ENCODE measurements at places on chromosomes 2 and 18.
A peak's percentile ranks its signal among the peaks of the same experiment; 100 is the strongest.

- DNase-seq = no peak
Measured at GRCh38 chr2:23323917-23324680, 60.9 kb upstream of the KLHL29 start.

- DNase-seq = no peak
Measured at GRCh38 chr2:48397281-48397680, 132.7 kb upstream of the STON1 start.

GRCh38 chr2:119179202-119179601 is 20.7 kb upstream of the C1QL2 start:
- DNase-seq = peak; percentile 65

DNA sequence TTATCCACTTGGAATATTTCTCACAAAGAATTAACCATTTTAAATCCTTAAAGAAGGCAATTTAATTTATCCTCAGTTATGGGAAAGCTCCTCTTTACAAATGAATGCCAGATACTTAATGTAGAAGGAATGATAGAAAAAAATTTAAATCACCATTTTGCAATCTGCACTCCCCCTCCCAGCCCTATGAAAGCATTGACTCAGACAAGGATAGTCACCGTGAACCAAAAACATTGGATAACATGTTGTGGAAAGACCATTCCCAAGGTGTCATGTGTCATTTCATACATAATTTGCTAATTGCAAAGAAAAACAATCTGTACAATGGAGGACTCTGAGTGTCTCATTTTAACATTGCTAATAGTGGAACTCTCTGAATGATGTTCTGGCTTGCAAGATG is 421.0 kb downstream of the TXNL1 start:
- DNase-seq = no peak

DNA sequence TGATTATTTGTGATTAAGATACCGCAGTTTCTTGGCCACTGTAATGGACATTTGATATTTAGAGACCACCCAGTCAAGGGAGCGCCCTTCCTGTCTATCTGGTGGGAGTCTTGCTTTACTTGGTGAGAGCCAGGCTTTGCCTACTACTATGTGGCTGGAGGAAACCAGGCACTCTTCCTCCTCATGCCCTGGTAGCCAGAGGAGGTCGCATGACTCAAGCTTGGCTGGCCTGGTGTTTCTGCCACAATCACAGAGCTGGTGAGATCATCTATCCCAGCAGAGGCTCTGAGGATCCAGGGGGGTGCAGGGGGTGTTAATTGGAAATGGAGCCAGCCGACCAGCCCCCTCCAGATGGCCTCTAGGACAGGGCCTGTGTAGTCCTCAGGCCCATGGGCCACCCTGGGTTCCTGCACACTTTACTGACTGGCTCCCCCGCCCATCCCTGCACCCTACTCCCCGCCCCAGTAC is 46.8 kb upstream of the BIN1 start:
- DNase-seq = peak; percentile 95

GRCh38 chr2:191038241-191038725 is 24.3 kb upstream of the STAT1 start:
- DNase-seq = peak; percentile 52

- DNase-seq = peak; percentile 45
Measured at GRCh38 chr2:135257383-135258090, 205.4 kb downstream of the RAB3GAP1 start.

GRCh38 chr2:236793023-236794011 is 223.7 kb downstream of the ACKR3 start:
- DNase-seq = no peak

GRCh38 chr2:68258851-68259250 is 6.5 kb upstream of the PPP3R1 start:
- peak; percentile 26 for DNase-seq

- DNase-seq = peak; percentile 13
Measured at GRCh38 chr2:148721520-148721931, 77.0 kb downstream of the EPC2 start.

DNA sequence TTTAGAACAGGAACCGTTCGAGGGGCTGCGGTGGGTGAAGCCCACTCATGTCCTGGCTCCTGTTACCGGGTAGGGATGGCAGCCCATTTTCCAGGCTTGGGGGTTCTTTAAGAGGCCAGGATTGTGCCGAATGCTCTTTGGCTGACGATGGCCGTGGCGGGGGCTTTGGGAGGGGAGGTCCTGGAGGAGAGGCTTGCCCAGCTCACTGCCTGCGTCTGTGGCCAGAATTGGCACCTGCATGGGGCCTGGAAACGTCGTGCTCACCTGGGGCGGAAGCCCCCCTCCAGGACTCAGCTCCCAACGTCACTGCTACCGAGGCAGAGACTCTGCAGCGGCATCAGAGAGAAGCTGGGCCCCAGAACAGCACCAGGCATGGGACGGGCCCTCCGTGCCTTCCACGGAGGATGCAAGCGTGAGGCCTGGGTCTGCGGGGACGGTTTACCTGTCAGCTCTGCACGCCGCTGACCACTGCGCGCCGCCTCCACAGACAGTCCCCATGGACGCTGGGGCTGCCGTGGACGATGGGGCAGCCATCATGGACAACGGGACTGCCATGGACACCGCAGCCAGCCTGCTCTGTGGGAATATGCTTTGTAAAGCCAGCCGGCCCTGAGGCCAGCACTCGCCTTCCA is 82.9 kb downstream of the NFATC1 start:
- DNase-seq = no peak

- DNase-seq = no peak
Measured at GRCh38 chr18:59142274-59142673, 2.6 kb downstream of the SEC11C start.

DNA sequence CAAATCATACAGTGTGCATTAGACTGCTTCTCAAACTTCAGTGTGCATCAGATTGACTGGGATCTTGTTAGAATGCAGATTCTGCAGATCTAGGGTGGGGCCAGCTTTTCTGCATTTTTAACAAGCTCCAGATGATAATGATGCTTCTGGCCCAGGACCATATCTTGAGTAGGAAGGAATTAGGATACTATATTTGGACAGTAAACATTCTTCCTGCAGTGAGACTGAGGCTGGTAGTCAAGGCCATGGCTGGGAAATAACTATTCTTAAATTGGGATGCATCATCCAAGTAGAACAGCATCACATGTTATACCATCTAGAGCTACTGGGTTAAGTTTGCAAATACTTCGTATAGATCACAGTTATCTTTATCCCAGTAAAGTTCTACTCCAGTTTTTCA is 28.4 kb upstream of the ARMC9 start:
- DNase-seq = no peak

GRCh38 chr2:36058076-36058475 is 297.5 kb upstream of the CRIM1 start:
- no peak for DNase-seq

DNA sequence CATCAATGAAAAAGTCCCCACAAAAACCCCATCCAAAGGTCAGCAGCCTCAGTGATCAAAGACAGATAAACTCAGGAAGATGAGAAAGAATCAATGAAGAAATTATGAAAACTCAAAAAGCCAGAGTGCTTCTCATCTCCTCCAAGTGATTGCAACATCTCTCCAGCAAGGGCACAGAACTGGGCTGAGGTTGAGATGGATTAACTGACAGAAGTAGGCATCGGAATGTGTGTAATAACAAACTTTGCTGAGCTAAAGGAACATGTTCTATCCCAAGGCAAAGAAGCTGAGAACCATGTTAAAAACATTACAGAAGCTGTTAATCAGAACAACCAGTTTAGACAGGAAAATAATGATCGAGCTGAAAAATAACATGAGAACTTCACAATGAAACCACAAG is 442.8 kb upstream of the SYT4 start:
- DNase-seq = peak; percentile 2

DNA sequence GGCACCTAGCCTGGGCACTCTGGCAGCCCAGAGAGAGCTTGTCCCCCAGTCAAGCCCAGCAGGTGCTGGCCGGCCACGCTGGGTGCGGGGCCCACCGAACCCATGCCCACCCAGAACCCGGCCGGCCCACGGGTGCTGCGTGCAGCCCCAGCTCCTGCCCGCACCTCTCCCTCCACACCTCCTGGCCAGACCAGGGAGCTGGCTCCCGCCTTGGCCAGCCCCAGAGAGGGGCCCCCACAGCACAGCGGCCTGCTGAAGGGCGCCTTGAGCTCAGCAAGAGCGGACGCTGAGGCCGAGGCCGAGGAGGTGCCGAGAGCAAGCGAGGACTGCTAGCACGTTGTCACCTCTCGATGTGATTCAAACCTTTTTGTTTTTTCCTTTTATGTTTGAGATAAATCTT is 407.0 kb upstream of the KCNJ3 start:
- no peak for DNase-seq

GRCh38 chr18:64091526-64091925 is 57.4 kb downstream of the LINC00305 start:
- DNase-seq = no peak

GRCh38 chr2:225400060-225400511 is 576 bp downstream of the NYAP2 start:
- DNase-seq = peak; percentile 55

DNA sequence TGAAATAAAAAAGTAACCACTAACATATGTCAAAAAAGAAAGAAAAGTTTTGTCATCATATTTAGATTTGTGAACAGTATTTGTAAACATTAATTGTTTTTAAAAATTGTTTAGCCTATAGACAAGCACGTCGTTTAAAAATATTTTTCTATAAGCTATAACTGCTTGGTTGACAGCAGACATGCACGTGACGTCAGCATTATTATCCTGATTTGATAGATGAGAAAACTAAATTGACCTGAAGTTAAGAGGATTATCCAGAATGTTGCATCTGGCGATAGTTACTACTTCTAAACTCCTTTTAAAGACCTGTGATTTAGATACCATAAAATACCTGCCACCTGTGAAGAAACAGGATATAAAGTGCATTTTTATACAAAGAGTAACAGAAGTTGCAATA is 156.9 kb upstream of the BARD1 start:
- DNase-seq = no peak

- DNase-seq = peak; percentile 24
Measured at GRCh38 chr2:220373878-220374277, 746.4 kb downstream of the SLC4A3 start.

DNA sequence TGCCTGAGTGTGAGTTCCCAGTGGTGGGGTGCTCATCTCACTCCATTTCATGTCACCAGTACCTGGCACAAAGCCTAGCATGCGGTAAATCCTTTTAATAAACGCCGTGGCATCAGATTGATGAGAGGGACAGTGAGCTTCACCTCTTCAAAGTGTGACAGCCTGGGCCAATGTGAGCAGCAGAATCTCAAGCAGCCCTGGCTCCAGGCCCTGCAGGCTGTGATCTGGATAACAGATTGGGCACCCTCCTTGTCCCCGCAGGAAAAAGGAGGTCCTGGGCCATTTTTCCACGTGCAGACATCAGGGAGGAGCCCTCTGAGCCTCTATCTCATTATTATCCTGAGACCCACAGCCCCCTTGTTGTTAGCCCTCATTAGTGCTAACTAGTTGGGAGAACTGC is 34.8 kb downstream of the TET3 start:
- DNase-seq = no peak

GRCh38 chr18:12239431-12239830 is 14.7 kb upstream of the CIDEA start:
- peak; percentile 53 for DNase-seq

DNA sequence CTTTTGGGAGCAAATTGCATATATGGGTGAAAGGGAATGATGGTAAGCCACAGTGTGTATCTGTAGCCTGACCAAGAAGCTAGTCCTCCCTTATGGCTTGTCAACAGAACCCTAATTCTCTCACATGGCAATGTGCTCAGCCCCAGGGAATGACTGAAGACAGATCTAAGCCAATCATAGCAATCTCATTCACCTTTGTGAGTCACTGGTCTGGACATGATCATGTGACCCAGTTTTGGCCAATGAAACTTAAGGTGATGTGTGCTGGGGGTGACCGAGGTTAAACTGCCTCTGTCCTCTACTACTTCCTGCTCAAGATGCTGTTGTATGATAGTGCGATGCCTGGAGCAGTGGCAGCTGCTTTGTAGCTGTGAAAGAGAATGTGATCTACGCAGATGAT is 491.2 kb upstream of the HS6ST1 start:
- DNase-seq = no peak

GRCh38 chr2:47077442-47078117 is 77.5 kb downstream of the STPG4 start:
- no peak for DNase-seq

DNA sequence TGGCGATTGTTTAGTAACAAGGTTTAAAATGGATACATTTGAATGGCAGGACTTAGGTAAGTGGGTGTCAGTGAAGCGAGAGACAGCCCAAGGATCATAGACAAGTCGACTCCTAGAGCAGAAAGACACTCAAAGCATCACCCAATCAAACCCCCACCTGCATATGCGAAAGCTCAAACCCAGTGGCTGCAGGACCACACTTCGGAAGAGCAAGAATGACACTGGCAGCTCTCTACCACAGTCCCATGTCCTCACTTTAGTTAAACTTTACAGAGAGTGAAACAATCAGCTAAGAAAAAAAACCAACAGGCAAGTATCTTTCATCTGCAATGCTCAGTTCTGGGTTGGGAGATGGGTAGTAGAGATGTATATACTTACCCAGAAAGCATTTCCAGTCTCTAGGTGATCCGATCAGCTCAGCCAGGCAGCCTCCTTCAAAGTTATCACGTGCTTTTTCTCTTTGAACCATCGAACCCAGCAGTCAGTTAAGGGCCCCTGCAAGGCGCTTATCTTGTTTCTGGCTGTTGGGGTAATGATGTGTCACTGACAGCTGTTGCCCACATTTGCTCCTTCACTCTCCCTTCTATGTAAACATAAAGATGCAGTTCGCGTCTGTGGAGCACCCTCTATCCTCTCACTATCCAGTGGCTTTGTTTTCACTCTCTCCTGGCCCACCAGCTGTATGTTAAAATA is 357.5 kb upstream of the ID2 start:
- no peak for DNase-seq

DNA sequence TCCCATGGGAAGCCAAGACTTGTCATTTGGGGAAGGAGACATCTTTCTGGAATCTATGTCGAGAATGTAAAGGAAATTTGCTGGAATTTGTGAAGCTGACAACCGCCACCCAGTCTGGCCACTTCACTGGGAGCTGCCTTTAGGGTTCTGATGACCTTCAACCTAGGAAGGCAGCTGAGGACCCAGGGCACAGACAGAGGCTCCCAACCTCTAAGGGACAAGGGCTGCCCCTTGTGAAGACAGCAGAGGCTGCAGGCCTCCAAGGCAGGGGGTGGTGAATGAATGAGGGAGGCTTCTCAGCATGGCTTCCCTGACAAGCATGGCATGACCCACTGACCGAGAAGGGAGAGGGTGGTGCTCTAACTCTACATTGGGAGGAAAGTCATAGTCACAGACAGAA is 128.9 kb upstream of the ASB18 start:
- DNase-seq = no peak

GRCh38 chr2:185128996-185129395 is 530.7 kb downstream of the ZNF804A start:
- DNase-seq = no peak

- DNase-seq = no peak
Measured at GRCh38 chr2:16168506-16169264, 228.3 kb downstream of the MYCN start.

- no peak for DNase-seq
Measured at GRCh38 chr2:59461127-59461526, 1092.3 kb downstream of the BCL11A start.

- no peak for DNase-seq
Measured at GRCh38 chr18:12478269-12479047, 70.7 kb downstream of the PRELID3A start.

GRCh38 chr18:31204833-31205232 is 42.2 kb upstream of the DSC1 start:
- no peak for DNase-seq
